ENCODE measurements at places on chromosomes 11 and 22.

GRCh38 chr11:131737357-131737756, 366.9 kb downstream of the NTM start:
- no peak for DNase-seq

GRCh38 chr11:67491276-67492068, 8.6 kb downstream of the AIP start:
- no peak for DNase-seq

DNA sequence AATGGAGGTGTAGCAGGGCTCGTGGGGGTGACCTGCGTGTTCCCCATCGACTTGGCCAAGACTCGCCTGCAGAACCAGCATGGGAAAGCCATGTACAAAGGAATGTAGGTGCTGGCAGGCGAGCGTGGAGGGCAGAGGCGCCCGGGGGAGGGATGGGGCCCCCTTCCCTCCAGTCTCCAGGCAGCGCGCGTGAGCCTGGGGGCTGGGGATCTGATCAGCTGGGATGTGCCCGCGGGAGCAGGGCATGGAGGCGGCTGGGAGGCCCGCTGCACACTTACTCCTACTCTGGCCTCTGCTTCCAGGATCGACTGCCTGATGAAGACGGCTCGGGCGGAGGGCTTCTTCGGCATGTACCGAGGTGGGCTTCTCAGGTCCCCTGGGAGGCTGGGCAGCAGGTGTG, 17.8 kb downstream of the SLC25A18 start:
- DNase-seq = no peak

DNA sequence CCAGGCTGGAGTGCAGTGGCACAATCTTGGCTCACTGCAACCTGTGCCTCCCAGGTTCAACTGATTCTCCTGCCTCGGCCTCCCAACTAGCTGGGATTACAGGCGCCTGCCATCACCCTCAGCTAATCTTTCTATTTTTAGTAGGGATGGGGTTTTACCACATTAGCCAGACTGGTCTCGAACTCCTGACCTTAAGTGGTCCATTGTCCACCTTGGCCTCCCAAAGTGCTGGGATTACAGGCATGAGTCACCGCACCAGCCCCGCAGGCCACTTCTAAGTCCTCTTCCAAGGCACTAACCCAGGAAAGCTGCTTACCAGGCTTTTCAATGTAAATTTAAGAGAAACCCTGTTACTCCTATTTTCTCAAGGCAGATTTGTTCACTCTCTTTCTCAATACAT, 50.4 kb downstream of the DENND5A start:
- DNase-seq = peak; percentile 18

DNA sequence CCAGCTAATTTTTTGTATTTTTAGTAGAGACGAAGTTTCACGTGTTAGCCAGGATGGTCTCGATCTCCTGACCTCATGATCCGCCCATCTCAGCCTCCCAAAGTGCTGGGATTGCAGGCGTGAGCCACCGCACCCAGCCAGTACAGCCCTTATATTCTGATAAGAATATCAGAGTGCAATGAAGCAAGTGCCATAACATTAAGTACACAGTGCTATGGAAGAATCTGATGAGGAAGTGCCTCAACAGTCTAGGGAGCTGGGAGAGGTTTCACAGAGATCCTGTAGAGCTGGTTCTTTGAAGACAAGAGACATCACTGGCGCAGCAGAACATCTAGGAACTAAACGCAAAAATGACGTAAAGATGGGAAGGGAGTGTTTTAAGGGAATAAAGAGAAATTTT, 2.1 kb downstream of the RTCB start:
- DNase-seq = no peak
